ENCODE measurements at places on chromosomes 6 and 20. TPM values are rescaled to one million over a fixed set of nuclear protein-coding genes. Genes with fewer than 3 reads are reported as not detected.

SYCP2 gene
- 8.1 TPM for polyA plus RNA-seq

CLDN20 gene
- not detected for polyA plus RNA-seq

FABP7 gene
- not detected for polyA plus RNA-seq

IL17A gene
- polyA plus RNA-seq: not detected

SNAP25 gene
- polyA plus RNA-seq: 0.46 TPM

PRSS16 gene
- 1.0 TPM for polyA plus RNA-seq

SLPI gene
- polyA plus RNA-seq: 77.8 TPM

SIGLEC1 gene
- polyA plus RNA-seq: 8.8 TPM

RCAN2 gene
- polyA plus RNA-seq: 1.9 TPM

SLC22A3 gene
- 2.9 TPM for polyA plus RNA-seq

TRDN gene
- 0.18 TPM for polyA plus RNA-seq

ESR1 gene
- 1.9 TPM for polyA plus RNA-seq

LCA5 gene
- polyA plus RNA-seq: 1.1 TPM

LSM14B gene
- 16.2 TPM for polyA plus RNA-seq

PLA2G7 gene
- polyA plus RNA-seq: 0.74 TPM

ARMH2 gene
- not detected for polyA plus RNA-seq

ZNF165 gene
- 0.31 TPM for polyA plus RNA-seq

OVOL2 gene
- 5.7 TPM for polyA plus RNA-seq

IMPG1 gene
- polyA plus RNA-seq: not detected

ADGRF5 gene
- 21.3 TPM for polyA plus RNA-seq

TRIM10 gene
- not detected for polyA plus RNA-seq

VIP gene
- 0.81 TPM for polyA plus RNA-seq

SOX18 gene
- 33.4 TPM for polyA plus RNA-seq

UBE2C gene
- 0.55 TPM for polyA plus RNA-seq

BTNL2 gene
- not detected for polyA plus RNA-seq

GJA10 gene
- polyA plus RNA-seq: not detected

PRND gene
- polyA plus RNA-seq: not detected

DYNLT2 gene
- polyA plus RNA-seq: 0.70 TPM

ARFGEF3 gene
- 5.3 TPM for polyA plus RNA-seq

OR12D3 gene
- not detected for polyA plus RNA-seq

SLC16A10 gene
- 11.1 TPM for polyA plus RNA-seq

BPIFA1 gene
- not detected for polyA plus RNA-seq

LPA gene
- polyA plus RNA-seq: not detected

CTAGE9 gene
- 0.02 TPM for polyA plus RNA-seq

ZSCAN23 gene
- 0.18 TPM for polyA plus RNA-seq

HLA-DPA1 gene
- 20.9 TPM for polyA plus RNA-seq

SLC44A4 gene
- polyA plus RNA-seq: 8.1 TPM

CPXM1 gene
- polyA plus RNA-seq: 3.6 TPM

PNPLA1 gene
- polyA plus RNA-seq: 0.02 TPM

GSTA3 gene
- polyA plus RNA-seq: not detected

KCNS1 gene
- 0.01 TPM for polyA plus RNA-seq

OR2J3 gene
- polyA plus RNA-seq: not detected

RAET1E gene
- 0.06 TPM for polyA plus RNA-seq

EYA4 gene
- 0.43 TPM for polyA plus RNA-seq

DEFB124 gene
- not detected for polyA plus RNA-seq

ZNF335 gene
- 6.9 TPM for polyA plus RNA-seq

SNPH gene
- 1.7 TPM for polyA plus RNA-seq

TDRD6 gene
- 0.34 TPM for polyA plus RNA-seq

RAB32 gene
- polyA plus RNA-seq: 8.1 TPM

SUMO4 gene
- not detected for polyA plus RNA-seq

DDX27 gene
- polyA plus RNA-seq: 22.6 TPM

TP53TG5 gene
- 0.04 TPM for polyA plus RNA-seq

HLA-A gene
- polyA plus RNA-seq: 458 TPM

IRF4 gene
- 0.40 TPM for polyA plus RNA-seq

PAK5 gene
- polyA plus RNA-seq: 0.44 TPM

HLA-G gene
- polyA plus RNA-seq: not detected
